ENCODE measurements at places on chromosomes 5 and 9.

GRCh38 chr5:33701251-33701650 lies 190.5 kb downstream of the ADAMTS12 start:
- no peak for DNase-seq

GRCh38 chr5:173780235-173781234 lies 107.6 kb upstream of the CPEB4 start:
- no peak for DNase-seq

DNA sequence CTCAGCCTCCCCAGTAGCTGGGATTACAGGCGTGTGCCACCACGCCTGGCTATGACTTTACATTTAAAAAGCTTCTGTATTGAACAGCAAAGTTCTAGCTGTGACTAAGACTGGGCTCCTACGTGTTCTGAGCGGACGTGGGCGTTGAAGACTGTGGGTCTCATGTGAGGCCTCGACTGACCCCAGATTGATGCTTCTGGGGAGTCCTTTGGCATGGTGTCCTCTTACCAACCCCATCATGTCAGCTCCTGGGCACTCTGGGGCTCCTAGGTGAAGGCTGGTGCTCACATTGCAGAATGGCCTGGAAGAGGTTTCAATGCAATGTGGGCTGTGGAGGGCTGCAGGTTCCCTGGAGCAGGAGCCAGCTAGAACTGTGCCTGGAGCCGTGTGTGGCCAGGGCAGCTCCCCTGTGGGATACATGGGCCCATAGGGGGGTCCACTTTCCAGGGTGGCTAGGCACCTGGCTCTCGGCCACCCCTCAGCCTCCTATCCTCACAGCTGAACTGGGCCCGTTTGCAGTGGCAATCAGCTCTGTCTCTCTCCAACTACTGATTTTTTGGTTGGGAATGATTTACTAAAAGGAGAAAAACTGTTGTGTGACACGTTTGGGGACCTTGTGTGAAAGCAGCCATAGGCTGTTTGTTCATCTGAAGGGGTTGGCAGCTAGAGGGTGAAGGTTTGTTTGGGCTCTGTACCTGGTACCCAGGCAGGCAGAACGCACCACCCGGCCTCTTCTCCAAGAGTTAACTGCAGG lies 29.7 kb downstream of the SLC25A25 start:
- no peak for DNase-seq

DNA sequence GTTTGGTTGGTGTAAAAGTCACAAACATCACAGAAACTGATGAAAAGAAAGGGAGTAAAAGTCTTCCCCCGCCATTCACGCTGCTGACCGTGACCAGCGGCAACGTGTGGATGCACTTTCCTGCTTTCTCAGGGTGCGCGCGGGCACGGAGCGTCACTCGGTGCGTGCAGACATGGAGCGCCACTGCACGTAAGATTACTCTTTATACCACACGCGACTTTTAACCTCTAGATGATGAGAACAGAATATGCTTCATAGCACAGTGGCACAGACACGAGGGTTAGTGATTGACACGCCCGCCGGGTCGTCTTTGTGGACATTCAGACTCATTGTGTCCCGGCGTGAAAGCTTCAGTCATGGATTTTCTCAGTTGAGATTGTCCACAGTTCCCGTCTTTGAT lies 15.7 kb downstream of the CEP72 start:
- DNase-seq, result no peak

DNA sequence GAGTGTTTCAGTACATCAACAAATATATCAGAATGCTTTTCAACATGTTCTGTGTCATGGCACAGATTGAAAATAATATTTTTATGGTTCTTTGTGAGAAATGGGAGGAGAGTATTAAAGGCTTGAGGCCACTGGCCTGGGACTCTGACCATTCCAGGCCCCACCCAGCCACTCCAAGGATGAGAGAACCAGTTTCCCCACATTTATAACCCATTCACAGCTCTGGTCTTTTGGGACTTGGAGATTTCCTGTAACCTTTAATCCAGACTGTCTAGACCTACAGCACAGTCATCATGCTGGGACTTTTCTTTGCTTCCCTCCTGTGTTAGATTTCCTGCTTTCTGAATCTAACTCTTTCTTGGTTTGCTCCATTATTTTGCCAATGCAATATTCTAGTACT lies 389.6 kb downstream of the KIAA0825 start:
- no peak for DNase-seq

DNA sequence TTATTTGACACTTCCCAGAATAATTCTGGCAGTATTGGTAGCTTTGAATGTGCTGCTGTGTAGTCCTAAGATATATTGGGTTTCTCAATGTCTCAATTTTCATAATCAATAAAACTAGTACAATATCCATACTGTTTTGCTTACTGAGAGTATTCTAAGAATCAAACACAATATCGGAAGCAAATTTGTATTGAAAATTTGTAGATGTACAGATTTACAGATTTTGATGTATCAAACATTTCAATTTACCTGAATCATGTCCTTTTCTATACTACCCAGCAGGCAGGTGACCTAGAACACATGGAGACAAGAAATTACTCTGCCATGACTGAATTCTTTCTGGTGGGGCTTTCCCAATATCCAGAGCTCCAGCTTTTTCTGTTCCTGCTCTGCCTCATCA lies at the start of gene OR13D1:
OR13D1 (plus strand) TSS at position 301 of the 400 bp plus-strand sequence; CDS start at position 301, 0 bp downstream.
- no peak for DNase-seq

GRCh38 chr5:143445776-143446175 lies 42.3 kb upstream of the NR3C1 start:
- no peak for DNase-seq

- DNase-seq, result no peak
Observed at GRCh38 chr9:74255489-74255984, 241.6 kb upstream of the RORB start.

DNA sequence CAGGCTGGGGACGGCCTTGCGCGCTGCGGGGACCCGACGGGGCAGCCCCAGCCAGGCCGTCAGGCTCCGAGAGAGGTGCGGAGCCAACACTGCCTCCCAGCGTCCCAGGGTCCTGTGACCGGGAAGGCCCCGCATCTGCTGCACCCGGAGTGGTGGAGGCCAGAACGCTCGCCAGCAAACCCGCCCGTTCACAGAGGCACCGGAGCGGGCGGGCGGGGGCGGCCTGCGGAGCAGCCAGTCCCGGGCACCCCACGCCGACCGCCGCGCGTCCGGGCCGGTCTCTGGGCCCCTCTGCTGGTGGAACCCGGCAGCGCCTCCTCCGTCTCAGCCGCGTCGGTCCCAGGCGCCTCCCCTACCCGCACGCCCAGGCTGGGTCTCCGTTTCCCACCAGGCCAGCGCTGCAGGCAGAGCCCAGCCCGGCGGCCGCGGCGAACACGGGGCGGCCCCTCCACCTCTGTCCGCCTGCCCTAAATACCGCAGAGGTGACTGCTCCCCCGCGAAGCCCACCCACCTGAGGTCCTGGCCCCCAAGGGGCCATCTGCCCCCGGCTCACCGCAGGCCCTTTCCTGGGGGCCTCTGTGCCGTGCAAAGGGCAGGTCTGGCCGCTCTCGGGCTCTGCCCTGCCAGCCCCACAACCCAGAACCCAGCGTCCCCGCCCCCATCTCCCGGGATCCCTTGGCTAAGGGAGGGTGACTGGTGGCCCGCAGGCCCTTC lies 15.9 kb downstream of the EXD3 start:
- DNase-seq, result peak; percentile 9

DNA sequence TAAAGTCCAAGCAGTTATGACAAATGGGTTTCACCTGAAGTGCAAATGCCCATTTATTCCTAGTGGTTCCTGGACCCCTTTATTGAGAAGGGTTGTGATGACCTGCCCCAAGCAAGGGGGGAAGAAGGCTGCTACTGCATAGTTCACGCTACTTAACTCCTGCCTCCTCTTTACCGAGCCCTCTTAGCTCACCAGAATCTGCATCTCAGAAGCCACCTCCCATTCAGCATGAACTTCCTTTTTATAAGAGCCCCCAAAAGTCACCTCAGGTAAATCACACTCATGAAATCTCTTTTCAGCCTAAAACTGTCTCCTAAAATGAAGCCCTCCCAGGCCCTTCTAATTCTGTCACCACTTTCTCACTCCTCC lies 26.6 kb upstream of the C9orf72 start:
- no peak for DNase-seq

- DNase-seq, result no peak
Observed at GRCh38 chr5:137333475-137333874, 165.7 kb downstream of the SPOCK1 start.

DNA sequence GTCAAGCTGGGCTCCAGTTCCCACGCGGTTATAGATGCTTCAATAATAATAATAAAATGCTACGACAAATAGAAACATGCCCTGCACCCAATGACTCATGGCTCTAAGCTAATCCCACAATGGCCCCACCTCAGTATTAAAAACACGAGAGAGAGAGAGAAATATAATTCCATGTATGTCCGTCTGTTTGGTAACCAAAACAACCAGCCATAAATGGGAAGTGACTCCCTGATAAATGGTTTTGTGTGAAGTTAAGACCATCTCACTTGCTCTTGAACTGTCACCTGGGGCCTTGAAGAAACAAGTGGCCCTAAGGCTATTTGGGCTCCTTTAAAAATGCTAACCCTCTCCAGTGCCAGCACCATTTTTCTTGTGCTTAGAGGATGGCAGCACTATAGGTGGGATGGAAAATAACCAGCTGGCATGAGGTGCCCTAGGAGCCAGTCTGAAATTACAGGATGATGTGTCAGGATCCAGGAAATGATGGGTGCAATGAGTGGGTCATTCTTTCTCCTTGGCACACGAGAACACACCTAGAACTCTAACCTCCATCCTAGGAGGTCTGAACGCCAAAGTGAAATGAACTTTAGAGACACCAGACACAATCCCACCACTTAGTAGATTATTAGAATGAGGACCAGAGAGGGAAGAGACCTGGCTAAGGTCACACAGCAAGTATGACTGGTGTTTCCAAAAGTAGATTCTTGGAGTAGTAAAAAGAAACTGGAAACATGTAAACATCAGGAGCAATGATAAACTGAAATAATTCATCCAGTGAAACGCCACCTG lies 35.7 kb upstream of the ADRB2 start:
- no peak for DNase-seq
